Left renal pelvis (tissue), 4 donors: ENCODE measurements at places on chromosomes 5 and 9. TPM values are rescaled to one million over a fixed set of nuclear protein-coding genes. Genes with fewer than 3 reads are reported as not detected.

SOHLH1 gene
- polyA plus RNA-seq: not detected

CA9 gene
- 0.79 TPM for polyA plus RNA-seq

- no peak for DNase-seq
These were observed 49.4 kb upstream of the PAPPA start for GRCh38 chr9:116103976-116104820.

DNA sequence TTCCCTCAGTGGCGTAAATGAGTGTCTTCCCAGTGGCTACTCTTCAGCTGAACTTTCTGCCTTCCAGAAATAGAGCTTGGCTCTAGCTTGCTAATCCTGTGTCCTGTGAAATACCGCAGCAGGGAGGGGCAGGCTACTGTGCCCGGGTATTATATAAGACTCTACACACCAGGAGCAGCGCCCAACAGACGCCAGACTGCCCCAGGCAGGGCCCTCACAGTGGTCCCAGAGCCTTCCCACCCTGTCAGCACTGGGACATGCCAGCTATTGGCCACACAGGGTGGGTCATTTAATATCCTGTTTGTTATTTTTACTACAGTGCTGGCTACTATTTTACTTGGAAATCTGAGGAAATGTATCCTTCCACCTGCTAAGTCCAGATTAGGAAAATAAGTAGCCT is 121.0 kb downstream of the FEM1C start:
- DNase-seq: no peak

DNA sequence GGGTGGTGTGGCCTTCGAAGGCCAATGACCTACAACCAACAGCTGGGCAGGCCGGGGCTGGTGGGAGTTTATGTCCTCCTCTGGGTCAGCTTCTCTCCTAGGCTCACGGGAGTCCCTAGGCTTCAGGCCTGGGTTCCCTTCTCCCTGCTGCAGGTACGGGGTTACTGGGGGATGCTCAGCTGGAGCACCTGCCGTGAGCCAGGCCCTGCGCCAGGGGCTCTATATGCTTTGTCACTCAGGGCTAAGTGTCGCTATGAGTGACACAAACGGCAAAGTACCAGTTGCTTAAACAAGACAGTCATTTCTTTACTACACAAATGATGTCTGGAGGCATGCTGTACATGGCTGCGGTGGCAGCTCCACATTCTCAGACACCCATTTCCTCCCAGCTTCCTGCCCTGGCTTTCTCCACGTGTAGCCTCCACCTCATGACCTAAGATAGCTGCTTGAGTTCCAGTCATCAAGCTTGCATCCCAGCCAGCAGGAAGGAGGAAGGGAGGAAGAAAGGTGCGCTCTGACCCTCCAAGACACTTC is 22.5 kb upstream of the NINJ1 start:
- DNase-seq: no peak

GRCh38 chr5:90111364-90112032 is 298.1 kb downstream of the CETN3 start:
- no peak for DNase-seq

DNA sequence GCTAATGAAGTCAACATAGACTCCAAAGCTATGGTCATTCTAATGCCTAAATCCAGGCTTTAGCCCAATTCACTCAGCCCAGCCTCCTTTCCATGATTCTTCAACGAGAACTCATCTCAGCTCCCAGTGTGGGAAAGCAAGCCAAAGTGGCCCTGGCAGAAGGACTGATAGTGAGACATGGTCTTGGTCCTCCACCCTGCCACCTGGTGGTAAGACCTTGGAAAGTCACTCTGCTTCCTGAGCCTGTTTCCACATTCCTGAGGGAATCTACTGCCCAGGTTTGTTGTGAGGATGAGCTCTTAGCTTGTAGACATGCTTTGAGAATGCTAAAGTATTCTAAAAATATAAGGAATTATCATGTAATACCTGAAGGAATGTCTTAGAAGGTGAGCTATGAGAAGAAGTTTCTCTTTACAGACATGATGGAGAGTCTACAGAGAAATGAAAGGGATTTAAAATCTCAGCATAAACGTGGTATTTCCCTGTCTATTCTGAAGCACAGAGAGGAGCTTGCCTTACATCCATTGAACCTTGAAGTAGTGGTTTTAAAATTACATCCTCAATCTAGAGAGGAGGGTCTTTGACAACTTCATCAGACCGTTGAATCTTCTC is 173.5 kb downstream of the TRIM32 start:
- peak; percentile 27 for DNase-seq

DNA sequence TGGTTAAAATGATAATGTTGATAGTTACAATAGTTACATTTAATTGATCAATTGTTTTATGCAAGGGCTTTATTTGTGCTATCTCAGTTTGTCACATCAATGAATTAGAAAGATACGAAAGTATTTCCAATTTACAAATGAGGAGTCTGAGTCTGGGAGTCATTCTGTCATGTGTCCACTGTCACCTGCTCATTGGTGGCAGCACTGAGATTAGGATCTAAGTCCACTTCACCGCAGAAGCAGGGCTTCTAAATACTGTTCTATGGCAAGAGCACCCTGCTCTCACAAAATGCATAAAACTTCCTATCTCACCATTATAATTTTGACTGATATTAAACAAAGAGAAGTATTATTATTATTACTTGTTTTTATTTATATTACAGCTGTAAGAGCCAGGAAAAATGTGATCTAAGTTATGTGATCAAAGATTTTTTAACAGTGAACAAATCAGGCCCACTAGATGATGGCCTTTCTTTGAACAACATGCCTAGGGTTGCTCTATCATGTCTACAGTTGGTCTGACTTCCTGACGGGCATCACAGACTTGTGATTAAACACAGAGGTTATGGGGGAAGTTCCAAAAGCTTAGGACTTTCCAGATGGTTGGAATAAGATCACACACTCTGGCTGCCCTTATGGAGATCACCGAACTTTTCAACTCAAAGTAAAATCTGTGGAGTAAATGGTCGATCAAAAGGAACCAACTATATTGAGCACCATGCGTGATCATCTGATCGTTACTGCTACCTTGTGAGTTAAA is 15.1 kb downstream of the TLR4 start:
- DNase-seq: no peak

DNA sequence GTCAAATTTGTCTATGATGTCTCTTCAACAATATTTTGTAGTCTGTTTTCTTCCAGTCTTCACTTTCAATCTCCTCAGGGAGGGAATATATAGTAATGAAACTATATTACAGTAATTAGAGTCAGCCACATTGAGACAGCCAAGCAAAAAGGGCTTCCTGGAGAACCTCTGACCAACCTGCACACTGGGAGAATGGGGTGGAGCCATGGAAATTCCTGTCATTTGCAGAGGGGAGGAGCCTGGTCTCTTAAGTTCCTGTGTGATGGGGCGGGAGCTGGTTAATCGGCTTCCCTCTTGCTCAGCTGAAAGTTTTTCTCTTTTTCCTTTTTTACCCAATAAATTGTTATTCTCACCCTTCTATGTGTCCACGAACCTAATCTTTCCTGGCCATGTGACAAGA is 1220.0 kb downstream of the PTPRD start:
- DNase-seq: no peak

- no peak for DNase-seq
These were observed 2.5 kb upstream of the PRKACG start for GRCh38 chr9:69016191-69017096.

DNA sequence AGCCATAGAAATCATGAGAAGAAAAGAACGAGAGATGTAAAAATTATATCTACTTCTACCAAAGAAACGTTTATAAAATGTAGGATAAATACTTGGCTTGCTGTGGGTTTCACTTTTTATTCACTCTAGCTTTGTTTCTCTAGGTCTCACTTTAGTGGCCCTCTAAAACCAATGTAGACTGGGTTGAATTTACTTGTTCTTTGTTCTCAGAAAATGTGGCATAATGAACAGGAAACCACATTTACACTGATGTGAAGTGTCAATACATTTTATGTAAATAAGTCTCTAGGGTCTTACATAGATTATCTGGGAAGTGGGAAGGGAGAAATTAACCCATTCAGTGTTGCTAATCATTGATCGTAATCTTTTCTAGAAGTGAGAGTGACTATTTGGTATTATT is 58.9 kb downstream of the PLPPR1 start:
- no peak for DNase-seq

DNA sequence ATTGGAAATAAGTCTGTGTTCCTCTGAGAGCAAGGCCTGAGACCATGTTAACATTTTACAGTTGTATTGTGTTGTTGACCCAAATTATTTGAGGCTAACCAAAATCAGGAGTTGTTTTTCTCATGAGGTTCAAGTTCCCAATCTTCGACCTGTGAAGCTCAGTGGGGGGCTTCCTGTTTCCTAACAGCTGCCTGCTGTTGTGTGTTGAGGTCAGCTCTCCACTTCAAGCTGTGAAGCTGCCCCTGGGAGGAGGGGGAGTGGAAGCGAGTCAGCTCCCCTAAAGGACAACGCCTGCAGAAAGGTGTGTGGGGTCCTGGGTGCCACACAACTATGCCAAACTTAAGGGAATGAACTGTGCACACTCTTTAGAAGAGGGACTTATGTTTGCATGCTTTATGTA is 295.5 kb downstream of the IRX1 start:
- DNase-seq: no peak

- no peak for DNase-seq
These were observed 162.4 kb upstream of the PIK3R1 start for GRCh38 chr5:68053202-68053601.
